ENCODE measurements at places on chromosomes 5 and 9.
A peak's percentile ranks its signal among the peaks of the same experiment; 100 is the strongest.

DNA sequence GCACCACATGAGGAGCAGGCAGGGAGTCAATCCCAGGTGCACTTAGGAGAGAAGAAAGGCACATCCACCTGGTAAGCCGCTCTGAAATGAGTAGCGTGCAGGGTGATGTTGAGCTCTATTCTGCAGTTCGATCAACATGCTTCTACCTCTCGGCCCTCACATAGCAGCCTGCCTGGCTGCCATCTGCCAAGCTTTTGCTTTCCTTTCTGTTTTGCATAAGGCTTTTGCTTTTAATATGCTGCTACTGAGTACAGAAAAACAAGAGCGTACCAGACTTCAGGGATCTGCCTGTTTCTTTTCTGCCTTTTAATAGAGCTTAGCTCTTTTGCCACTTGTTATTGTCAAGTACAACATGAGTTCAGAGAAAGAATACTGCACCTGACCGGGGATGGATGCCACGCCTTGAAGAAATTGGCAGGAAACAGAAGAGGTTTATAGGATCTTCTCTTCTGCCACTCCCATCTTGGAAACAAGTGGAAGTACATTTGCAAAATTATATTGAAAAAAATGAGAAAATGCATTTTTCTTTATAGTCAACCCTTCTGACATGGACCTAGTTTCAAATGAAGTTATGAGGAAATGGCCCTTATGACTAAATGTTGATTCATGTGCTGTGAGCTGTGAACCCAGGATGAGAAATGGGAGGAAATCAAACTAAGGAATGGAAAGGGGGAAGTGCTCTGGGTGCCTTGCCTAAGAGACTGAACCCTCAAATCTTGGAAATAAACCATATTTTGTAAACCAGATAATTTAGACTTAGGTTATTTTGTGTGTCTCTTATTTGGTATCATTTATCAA, 4.0 kb upstream of the FCHO2 start:
- DNase-seq = peak; percentile 47

DNA sequence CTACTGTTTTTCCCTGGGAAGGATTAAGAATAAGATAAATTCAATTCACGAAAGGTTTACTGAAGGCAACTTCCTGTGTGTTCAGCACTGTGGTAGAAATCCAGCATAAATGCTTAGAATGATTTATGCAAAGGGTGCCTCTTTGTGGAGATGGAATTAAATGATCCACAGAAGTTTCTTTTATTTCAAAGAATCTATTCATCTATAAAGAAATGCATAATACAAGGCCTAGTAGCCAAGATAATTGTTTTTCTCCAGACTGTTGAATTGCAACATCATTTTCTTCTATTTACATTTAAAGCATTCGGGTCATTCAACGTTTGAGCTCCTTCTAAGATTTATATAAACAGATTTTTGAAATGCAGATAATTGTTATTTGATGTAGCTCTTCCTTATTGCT, 138.8 kb upstream of the NFIL3 start:
- DNase-seq = no peak

DNA sequence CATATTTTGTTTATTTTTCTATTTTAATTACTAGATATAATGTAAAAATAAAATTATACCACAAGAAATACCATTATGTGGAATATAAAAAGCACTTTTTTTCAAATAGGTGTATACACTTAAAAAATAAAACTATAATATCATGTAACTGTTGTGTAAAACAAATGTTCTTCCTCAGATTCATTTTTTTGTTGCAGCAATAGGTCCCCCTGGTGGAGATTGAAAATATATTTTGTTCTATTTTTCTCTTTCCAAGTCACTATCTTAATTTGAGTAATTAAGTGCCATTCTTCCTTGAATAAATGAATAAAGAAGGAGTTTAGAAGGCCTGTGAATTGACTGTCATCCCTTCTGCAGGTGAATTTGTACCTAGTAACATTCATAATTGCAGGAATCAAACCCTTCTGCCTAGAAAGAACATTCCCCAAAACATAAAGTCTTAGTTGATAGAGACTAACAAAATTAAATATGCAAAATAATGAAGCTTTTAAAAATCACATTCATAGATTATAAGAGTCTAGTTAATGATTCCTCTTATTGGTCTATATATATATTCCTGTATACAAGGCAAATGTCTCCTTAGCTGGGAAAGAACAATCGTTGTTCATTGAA, 23.4 kb downstream of the CETN3 start:
- DNase-seq = peak; percentile 26

DNA sequence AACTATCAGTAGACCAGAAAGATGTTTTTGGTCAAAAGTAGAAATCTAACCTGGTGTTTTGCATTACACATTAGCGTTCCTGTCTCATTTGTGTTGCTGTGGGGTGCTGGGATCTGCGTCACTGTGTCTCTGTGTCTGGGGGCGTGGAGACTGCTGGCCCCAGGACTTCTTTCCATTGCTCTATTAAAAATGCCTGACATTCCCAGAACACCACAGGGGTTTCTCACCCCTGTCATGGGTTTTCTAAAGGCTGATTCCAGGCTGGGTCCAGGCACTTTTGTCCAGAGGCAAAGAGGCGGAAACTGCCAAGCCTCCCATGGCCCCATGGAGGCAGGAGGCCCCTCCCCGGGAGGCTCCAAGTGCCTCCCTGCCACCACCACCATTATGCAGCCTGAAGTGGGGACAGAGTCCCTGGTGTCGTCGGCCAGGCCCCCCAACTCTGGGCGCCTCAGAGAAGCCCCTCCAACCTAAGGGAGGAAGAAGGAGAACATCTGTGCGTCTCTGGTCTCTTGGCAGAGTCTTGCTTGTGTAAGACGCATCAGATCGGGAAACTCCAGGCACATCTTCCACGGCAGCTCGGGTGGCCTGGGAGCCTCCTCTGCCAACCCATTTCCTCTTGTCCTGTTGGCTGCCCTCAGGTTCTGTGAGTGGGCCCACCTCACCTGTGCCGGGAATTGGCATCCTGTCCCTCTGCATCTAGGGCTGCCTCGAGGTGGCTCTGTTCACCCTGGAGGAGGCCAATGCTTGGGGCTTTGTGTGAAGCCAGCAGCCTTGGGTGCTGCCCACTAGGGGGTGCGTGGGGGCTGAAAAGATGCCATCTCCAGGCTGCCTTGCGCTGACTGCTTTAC, 13.8 kb upstream of the PLEKHG4B start:
- peak; percentile 73 for DNase-seq

DNA sequence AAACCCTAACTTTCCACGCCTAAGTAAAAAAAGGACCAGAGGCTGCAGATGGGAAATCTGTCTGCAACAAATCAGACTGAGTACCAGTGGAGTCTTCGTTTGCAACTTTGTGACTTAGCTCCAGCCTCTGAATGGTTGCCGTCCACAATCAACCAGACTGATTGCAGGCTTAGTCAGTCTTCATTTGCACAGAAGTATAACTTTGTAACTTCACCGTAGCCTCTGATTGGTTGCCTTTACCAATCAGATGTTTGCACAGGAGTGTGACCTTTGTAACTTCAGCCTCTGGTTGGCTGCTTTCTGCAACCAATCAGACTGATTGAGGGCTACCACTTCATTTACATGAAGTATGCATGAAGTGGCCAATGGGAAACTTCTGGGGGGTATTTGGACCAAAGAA, 53.7 kb downstream of the TGFBR1 start:
- DNase-seq = no peak

GRCh38 chr5:17907094-17907493, 272.8 kb downstream of the TAF11L14 start:
- no peak for DNase-seq

GRCh38 chr5:59174248-59174844, 591.5 kb downstream of the RAB3C start:
- DNase-seq = peak; percentile 88

DNA sequence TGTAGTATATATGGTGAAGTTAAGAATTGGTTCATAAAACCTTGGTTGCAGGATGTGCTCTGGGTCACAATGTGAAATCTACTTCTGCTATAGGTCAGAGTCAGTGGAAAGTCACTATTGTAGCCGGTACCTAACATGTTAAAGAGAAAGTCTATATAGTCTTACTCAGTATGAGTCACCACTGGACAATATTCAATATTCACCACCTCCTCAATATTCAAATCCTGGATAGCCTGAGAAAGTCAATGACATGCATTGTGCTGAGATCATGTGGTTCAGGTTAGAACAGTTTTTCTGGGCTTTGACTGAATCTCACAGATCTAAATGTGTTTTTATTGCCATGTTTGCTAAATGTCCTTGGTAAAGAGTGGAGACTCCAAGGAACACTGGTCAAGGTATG, 108.8 kb downstream of the HMHB1 start:
- no peak for DNase-seq

- DNase-seq = no peak
These were observed 66.1 kb downstream of the CDK5RAP2 start for GRCh38 chr9:120513825-120514396.

- DNase-seq = no peak
These were observed 17.6 kb downstream of the PDGFRB start for GRCh38 chr5:150137997-150138396.

- no peak for DNase-seq
These were observed 408.4 kb downstream of the PDE4D start for GRCh38 chr5:59485107-59485506.

DNA sequence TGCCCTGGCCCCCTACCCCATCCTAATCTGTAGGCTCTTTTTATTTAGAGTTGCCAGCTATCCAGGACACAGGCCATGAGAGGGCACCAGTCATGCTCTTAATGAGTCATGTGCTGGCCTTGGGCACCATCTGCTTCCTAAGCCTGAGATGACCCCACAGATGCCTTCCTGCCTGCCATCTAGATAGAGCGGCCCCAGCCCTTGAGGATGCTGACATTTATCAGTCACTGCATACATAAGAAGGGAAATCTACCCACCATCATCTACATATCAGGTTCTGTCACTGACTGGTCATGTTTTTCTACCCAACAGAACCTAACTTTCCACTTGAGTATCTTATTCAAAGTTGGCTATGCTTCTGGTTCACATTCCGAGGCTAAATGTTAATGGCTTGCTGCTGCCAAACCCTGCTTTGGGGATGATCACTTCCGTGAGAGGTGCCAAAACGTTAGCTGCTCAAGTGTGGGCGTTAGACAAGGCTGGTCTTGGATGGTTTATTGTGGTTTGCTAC, 49.9 kb upstream of the TTC23L start:
- DNase-seq = peak; percentile 29

DNA sequence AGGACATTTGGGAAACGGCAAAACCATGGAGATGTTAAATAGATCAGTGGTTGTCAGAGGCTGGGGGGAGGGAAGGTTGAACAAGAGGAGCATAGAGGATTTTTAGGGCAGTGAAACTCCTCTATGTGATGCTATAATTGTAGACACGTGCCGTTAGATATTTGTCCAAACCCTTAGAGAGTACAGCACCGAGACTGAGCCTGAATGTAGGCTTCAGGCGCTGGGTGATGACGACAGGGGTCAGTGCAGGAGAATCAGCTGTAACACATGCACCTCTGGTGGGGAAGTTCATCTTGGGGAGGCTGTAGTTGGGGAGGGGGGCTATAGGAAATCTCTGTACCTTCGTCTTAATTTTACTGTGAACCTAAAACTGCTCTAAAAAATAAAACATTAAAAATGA, 22.2 kb upstream of the CLPTM1L start:
- no peak for DNase-seq

DNA sequence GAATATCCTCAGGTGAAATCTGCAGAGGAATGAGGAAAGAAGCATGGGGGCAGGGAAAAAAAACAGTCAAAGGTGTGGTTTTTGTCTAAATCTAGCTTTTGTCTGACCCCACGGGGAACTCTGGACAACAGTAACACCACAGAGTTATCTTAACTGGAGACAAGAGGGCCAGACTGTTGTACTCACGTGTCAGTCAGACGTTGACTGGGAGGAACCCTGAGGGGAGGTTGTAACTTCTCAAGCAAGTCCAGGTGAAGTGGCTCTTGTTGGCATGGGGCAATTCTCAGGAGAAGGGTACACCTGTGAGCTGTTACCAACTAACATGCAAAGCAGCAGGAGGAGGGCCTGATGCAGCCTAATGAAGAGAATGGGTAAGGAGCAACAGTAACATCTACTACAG, 44.1 kb upstream of the SHISAL2B start:
- no peak for DNase-seq

DNA sequence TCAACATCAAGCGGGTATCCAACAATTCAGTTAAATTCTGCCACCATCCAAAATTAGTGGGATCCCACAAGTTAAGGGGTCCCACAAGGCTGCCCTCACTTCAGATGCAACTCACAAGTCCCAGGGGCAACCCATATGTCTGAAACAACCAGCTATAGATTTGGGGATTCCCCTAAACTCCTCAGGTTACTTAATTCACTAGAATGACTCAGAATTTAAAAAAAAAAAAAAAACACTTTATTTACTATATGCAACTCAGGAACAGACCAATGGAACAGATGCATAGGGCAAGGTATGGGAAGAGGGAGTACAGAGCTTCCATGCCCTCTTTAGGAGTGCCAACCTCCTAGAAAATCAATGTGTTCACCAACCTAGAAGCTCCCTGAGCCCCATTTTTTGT, 15.1 kb downstream of the AUH start:
- no peak for DNase-seq

- DNase-seq = no peak
These were observed 9.3 kb downstream of the TMEM174 start for GRCh38 chr5:73182307-73182706.
